ENCODE measurements at places on chromosomes 1 and 21. TPM values are rescaled to one million over a fixed set of nuclear protein-coding genes. Genes with fewer than 3 reads are reported as not detected.

PRRX1 gene
- total RNA-seq: 0.25 TPM

ST6GALNAC5 gene
- total RNA-seq: not detected

LDLRAD2 gene
- 0.13 TPM for total RNA-seq

MMEL1 gene
- total RNA-seq: 3.6 TPM

PGLYRP3 gene
- total RNA-seq: not detected

MCOLN2 gene
- not detected for total RNA-seq

DMRTA2 gene
- total RNA-seq: not detected

PDZK1IP1 gene
- 0.13 TPM for total RNA-seq

ATP1A2 gene
- total RNA-seq: not detected

RGS4 gene
- total RNA-seq: 8.5 TPM

E2F2 gene
- total RNA-seq: 1.9 TPM

PIAS3 gene
- 4.5 TPM for total RNA-seq

SLC44A3 gene
- 4.7 TPM for total RNA-seq

GJC2 gene
- 17.1 TPM for total RNA-seq

AIM2 gene
- total RNA-seq: not detected

TMEM52 gene
- 0.13 TPM for total RNA-seq

BACE2 gene
- 425 TPM for total RNA-seq

HMGN1 gene
- 216 TPM for total RNA-seq

SLC1A7 gene
- not detected for total RNA-seq

SPSB1 gene
- total RNA-seq: 68.9 TPM

WDR64 gene
- total RNA-seq: not detected

SIKE1 gene
- 38.3 TPM for total RNA-seq

ADCY10 gene
- under 0.01 TPM for total RNA-seq

CD1E gene
- total RNA-seq: not detected

EFHD2 gene
- 33.4 TPM for total RNA-seq

AMPD1 gene
- total RNA-seq: not detected

DENND2D gene
- 1.4 TPM for total RNA-seq

AURKAIP1 gene
- 83.3 TPM for total RNA-seq

GNG4 gene
- total RNA-seq: 0.13 TPM

AMY1B gene
- not detected for total RNA-seq

CLIC6 gene
- not detected for total RNA-seq

ZFP69B gene
- total RNA-seq: 0.77 TPM

RGS18 gene
- total RNA-seq: not detected

MEGF6 gene
- total RNA-seq: 239 TPM

NBPF6 gene
- not detected for total RNA-seq
